ENCODE measurements at places on chromosomes 2 and 18. TPM values are rescaled to one million over a fixed set of nuclear protein-coding genes. Genes with fewer than 3 reads are reported as not detected.

Gene TMEFF2
- 29.1 TPM for polyA plus RNA-seq

Gene ONECUT2
- 3.9 TPM for polyA plus RNA-seq

Gene NOSTRIN
- polyA plus RNA-seq, result not detected

Gene ABHD1
- not detected for polyA plus RNA-seq

Gene ACTG2
- polyA plus RNA-seq, result 0.67 TPM

Gene IL1B
- polyA plus RNA-seq, result not detected

Gene CFAP221
- polyA plus RNA-seq, result 8.4 TPM

Gene AFF3
- polyA plus RNA-seq, result 5.1 TPM

Gene IL1R2
- not detected for polyA plus RNA-seq

Gene REG3A
- not detected for polyA plus RNA-seq

Gene RAB6D
- 0.68 TPM for polyA plus RNA-seq

Gene DTNA
- polyA plus RNA-seq, result 53.9 TPM

Gene ANKRD29
- 4.9 TPM for polyA plus RNA-seq

Gene ALPG
- not detected for polyA plus RNA-seq

Gene DYNC2LI1
- 65.5 TPM for polyA plus RNA-seq
